ENCODE measurements at places on chromosomes 4 and X.

DNA sequence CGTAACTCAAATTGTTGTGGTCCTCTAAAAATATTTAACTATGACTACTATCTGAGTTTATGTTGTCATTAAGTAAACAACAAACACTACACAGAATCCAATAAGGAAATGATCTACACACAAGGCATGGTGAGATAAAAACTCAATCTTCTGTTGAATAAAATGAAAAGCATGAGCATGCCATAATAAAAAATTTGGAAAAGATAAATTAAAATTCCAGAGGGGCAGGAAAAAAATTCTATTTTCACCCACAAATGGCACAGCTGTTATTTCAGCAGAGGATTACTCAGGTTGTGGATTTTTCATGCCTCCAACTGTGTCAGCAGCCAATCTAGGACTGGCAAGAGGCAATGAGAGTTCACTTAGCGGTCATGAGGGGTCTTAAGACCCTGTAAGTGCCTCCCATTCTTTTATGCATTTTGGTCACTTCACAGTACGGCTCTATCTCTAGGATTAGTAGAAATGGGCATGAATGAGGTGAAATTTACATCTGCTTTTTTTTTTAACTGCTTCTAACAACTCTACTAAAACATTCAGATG is 639.8 kb upstream of the DIPK2B start:
- no peak for DNase-seq

DNA sequence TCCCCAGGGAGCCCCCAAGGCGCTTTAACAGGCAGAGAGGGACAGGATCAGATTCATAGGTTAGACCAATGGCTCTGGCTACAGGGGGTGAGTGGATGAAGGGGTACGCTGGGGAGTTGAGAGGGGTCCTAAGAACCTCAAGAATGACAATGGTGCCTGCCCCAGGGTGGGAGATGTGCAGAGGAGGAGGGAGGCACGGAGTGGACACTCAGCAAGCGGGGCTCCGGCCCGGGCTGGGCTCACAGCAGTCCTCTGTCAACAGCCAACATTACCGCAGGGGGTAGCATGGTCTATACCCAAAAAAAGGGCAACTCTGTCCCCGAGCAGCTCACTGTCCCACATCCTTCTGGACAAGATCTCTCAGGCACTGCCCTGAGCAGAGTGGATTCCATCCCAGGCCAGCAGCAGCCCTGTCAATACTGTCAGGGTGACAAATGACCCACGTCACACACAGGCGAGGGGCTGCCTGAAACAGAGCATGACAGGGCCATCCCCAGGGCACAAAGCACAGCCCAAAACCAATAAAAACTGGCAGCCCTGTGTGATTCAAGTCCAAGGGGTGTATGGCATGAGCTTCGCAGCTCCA is 47.7 kb upstream of the PPP2R2C start:
- no peak for DNase-seq

GRCh38 chrX:125778261-125778660 is 387.8 kb downstream of the DCAF12L2 start:
- no peak for DNase-seq

- no peak for DNase-seq
These were observed 58.9 kb upstream of the QRFPR start for GRCh38 chr4:121439669-121440068.

DNA sequence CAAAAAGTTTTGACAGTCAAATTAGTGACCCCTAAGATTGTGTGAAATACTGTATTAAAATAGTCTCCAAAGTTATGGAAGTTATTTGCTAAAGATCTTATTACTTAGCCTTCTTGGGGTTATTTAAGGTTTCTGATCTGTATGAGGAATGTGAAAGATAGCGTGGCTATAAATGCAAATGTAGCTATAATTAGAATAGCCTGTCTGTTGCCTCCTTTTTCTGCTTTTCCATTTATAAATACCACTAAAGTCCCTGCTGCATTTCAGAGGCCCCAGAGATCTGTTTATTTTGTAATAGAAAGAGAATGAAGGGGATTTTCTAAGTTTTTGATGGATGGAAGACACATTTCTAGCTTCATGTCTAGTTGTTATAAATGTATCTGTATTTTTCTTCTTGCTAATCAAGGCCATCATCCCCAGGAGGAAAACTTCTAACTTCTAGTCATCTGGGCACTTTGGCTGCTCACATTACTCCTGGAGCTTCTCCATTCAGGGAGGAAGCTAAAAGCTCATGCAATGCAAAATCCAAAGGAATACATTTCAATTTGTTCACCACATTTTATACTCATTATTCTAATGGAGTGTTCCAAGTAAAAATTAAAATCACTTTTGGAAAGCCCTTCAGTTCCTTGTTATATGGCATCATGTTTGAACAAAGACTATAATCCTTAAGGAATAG is 73.9 kb downstream of the INTS12 start:
- DNase-seq: no peak

DNA sequence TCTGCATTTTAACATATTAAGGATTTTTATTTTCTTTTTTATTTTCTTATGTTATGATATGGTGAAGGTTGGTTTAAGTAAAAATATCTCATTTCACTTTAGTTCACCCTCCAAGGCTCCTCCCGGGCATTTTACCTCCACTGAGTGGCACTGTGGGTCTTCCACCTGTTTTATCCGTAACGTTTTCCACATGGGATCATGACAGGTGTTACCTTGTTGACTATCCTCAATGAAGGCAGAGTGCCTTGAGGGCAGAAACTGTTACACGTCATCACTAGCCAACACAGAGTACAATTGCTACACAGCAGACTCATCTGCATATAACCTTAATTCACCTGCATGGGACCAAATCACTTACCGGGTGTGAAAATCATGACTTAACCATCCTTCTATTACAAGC is 105.8 kb downstream of the GEMIN8 start:
- DNase-seq: no peak

GRCh38 chr4:176988226-176988625 is 195.5 kb upstream of the VEGFC start:
- no peak for DNase-seq

DNA sequence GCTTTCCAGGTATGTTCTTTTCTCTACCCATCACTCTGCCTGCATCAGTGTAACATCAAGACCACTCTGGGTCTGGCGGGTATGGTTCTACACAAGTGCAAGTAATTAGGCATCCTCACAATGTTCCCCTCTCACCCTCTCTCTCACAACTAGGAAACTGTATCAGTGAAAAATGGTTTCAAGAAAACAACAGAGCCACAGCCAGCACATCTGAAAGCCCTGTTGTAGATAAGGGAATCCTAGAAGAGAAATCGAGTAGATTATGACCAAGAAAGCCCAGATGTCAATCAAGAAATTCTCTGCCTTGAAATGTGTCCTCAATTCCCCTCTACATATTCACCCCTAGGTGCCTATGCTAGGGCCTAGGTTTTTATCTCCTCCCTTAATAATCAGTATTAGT is 281.3 kb upstream of the ANKRD50 start:
- DNase-seq: no peak

- DNase-seq: no peak
These were observed 69.8 kb upstream of the TTC29 start for GRCh38 chr4:147015491-147015890.

DNA sequence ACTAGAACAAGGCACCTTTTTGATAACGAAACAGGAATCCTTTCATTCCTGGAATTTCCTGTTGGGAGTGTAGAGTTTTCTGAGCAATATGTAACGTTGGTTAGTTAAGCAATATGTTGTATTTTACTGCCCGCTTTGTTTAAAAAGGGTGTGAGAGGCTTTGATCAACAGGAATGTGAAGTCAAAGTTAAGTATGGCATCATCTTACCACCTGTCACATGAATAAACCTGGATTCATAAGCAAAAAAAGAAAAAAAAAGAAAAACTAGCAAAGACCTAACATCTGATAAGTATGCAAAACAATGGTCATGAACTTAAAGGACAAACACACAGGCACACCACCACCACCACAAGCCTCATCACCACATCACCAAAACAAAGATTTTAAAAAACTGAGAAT is 7.1 kb upstream of the CXCL5 start:
- no peak for DNase-seq

- DNase-seq: no peak
These were observed 817.2 kb upstream of the FTHL17 start for GRCh38 chrX:31889088-31889487.

- no peak for DNase-seq
These were observed 78.7 kb upstream of the PCDH18 start for GRCh38 chr4:137610960-137611359.

DNA sequence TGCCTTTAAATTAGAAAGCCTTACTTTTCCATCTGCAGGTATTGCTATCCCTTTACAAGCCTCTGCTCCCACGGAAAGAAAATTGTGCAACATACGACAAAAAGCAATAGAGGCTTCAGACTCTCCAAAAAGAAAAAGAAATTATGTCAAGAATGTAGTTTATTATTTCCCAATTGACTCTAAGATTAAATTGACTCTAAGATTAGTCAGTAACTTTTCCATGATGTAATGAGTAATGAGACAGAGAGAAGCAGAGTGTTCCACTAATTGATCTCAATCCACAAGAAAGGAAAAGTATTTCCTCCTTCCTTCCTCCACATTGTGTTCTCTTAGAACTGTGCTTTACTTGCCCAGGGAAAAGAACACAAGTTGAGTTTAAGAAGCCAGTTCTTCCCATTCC is 345.7 kb upstream of the HS3ST1 start:
- DNase-seq: no peak

GRCh38 chr4:25767877-25768725 is 94.7 kb downstream of the SEL1L3 start:
- no peak for DNase-seq

DNA sequence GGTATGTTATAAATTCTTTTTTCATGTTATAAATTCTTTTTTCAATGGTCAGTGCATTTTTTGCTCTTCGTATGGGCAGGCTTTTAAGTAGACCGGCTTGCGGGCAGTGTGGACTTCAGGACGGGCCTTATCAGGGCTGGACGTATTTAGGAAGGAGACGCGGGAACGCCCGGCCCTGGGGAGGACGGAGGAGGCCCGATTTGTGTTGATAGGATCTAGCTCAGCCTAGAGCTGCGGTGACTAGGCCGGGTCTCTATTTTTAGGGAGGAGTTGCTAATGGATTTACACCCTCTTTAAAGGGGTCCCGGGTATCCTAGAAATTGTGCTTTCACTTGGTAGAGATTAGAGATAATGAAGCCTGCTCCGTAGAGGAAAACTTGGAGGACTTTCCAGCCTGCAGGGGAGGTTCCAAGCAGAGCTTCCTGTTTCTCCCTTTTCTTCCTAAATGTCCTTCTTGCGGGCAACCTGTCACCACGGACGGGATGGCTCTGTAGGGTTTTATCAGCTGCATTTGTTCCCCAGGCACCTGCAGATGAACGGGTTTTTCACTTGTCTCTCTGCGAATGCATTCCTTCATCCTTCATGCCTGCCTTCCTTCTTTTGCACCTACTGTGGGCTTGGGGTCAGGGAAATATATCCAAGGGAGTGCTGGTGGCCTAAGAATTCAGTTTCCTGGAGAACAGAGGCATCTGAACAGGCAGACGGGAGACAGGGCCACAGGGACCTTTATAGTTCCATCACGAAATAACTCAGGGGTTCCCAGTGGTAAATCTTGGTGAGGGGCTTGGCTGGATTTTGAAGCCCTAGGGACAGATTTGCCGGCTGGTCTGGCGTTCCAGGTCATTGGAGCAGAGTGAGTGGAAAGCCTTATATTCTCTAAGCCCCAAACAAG is 1.4 kb downstream of the CD99 start:
- no peak for DNase-seq

DNA sequence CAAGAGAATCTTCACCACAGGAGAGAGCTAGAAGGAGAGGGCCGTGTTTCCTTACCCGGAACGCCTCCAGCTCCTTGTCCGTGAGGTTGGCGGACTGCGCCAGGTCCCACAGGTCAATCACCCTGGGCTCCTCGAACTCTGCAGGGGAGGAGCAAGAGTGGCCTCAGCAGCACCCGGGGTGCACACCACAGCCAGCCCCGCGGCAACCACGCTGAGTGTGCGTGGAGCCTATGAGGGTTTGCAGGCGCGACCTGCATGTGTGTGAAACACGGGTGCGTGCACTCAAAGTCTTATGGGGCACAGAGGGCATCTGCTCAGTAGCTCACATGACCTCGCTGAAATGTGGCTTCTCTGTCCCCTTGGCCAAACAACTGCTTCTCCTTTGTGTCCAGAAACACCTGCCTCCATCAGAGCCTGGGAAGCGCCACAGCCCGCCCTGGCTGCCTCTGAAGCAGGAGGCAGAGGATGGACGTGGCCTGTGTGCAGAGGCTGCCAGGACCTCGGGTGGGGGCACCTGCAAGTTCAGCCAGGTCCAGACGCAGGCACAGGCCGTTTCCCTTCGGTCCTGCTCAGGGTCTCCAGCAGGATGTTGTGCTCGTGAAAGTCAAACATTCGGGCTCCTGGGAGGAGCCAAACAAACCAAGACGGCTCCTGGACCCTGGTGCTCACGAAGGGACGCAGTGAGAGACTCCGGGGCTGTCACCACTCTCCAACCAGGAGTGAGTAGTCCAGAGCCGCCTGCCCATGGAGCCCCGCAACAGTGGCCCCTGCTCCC is 16.0 kb downstream of the LRPAP1 start:
- DNase-seq: no peak

GRCh38 chr4:107444-108429 is 16.6 kb upstream of the ZNF718 start:
- DNase-seq: no peak

DNA sequence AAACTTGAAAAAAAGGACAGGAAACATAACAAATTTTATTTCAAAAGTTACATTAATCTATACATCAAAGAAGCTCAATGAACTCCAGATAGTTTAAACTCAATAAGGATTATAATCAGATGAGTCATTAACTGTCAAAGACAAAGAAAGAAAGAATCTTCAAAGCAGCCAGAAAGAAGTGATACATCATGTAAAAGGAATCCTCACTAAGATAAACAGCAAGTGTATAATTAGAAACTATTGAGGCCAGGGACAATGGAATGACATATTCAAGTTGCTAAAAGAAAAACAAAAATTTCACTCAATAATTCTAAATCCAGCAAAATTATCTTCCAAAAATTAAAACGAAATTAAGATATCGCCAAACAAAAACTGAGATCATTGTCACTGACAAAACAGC is 161.6 kb upstream of the NWD2 start:
- no peak for DNase-seq

DNA sequence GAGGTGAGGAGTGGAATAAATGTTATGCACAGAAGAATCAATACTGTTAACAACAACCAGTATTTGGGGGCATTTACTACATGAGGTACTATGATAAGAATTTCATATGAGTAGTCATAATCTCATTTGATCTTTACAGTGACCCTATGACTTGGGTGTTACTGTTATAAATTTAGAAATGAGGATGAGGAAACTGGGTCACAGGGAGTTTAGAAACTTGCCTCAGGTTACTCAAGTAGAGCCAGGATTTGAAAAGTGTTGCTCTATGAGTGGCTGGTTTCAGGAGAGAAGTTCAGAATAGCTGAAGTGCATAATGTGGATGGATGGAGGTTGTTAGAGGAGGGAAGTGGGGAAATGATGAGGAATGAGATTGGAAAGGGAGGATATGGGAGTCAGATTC is 16.6 kb upstream of the DDIT4L start:
- DNase-seq: no peak

- DNase-seq: no peak
These were observed 457.4 kb downstream of the CENPC start for GRCh38 chr4:67087897-67088296.

DNA sequence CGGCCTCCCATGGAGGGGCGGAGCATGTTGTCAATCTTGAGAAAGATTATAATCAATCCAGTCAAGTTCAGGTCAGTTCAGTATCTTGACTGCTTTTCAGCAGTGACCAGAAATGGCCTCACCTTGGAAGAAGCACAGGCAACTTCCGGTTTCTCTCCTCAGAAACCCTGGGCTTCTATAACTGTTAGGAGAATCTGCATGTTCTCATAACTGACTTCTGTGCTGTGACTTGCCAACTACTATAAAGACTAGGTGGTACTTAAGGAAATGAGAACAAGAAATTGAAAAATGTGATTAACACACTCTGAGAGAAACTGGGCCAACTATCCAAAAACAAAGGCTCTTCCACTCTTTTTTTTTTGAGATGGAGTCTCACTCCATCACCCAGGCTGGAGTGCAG is 35.9 kb upstream of the TLR3 start:
- no peak for DNase-seq

Data from stimulated activated CD4-positive, alpha-beta T cell treated with anti-CD3 and anti-CD28 coated beads, Interleukin-2, amount 100 ng/mL, for 4 hours (primary cell).